ENCODE measurements at places on chromosomes 5 and 9. TPM values are rescaled to one million over a fixed set of nuclear protein-coding genes. Genes with fewer than 3 reads are reported as not detected.

The SLC6A7 gene
- total RNA-seq, result not detected

The IFNK gene
- total RNA-seq, result not detected

The GNA14 gene
- total RNA-seq, result 4.8 TPM

The OCLN gene
- total RNA-seq, result 1.3 TPM

- DNase-seq, result no peak
Measured at GRCh38 chr5:111984044-111984443, 227.1 kb upstream of the NREP start.

DNA sequence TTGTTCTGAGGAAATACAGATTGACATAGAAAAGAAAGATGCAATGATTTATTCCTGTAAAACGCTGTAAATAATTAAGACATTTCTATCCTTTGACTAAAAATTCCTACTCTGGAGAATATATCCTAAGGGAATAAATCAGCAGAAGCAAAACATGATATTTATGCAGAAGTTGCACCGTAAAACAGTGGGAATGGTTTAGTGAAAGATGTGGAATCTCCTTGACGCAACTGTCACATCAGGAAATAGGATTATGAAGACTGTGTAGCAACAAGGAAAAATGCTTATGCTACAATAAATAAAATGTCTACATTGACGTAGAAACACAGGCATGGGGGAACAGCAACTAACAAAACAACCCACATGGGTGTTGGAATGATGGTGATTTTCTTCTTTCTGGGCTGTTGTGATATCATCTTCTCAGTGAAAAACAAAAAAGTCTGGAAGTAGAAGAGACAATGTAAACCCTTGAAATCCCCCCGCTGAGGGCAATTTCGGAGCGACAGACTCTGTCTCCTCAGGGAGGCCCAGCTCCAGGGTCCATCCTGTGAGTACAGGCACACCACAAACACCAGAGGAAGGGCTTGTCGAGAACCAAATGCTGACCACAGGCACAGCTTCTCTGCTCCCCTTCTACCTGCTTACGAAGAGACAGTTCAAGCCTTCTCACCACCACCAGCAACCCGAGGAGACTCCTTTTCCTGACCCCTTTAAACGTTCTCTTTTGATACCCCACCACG is 25.2 kb downstream of the COL23A1 start:
- DNase-seq, result no peak

DNA sequence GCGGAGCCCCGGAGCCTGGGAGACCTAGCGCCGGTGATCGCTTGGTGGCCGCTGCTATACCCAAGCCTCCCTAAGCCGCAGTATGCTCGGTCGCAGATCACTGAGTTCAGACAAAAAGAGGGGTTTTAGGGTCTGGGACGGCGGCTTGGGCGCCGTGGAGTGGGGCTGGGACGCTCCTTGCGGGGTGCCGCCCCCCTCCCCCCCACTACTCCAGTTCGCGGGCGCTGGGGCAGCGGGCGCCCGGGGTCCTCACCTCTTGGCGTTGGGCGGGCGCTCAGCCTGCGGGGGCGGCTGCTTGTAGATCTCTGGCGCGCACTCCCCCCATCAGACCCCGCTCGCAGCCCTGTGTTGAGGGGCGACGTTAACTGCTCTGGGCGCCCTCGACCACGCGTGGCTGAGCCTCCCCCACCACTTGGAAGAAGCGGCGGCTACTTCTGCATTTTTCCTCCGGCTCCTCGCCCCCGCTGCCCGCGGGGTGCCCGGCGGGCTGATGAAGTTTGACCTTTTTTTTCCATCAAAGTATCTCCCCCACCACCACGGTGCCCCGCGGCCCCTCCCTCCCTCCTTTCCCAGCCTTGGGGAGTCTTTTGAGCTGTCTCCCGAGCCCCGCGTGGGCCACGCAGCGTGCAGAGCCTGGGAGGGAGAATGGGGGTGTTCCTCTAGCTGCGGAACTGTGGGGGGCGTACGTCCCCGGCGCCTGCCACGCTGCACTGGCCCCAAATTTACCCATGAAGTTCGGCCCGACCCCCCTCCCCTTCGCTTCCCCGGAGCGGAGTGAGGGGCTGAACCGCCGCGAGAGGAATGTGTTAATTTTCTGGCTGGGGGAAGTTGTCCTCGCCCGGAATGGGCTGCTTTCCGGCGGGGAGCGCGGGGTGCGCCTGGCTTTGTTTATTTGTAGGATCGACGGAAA is 1.2 kb downstream of the CXXC5 start:
- no peak for DNase-seq

- DNase-seq, result no peak
Measured at GRCh38 chr5:96742538-96742937, 65.2 kb downstream of the ERAP1 start.

GRCh38 chr9:8709731-8710130 is 910.2 kb upstream of the DMAC1 start:
- DNase-seq, result no peak

- DNase-seq, result no peak
Measured at GRCh38 chr5:150163547-150164059, 3.0 kb upstream of the CDX1 start.

GRCh38 chr5:136084698-136085097 is 47.9 kb upstream of the SMAD5 start:
- no peak for DNase-seq

DNA sequence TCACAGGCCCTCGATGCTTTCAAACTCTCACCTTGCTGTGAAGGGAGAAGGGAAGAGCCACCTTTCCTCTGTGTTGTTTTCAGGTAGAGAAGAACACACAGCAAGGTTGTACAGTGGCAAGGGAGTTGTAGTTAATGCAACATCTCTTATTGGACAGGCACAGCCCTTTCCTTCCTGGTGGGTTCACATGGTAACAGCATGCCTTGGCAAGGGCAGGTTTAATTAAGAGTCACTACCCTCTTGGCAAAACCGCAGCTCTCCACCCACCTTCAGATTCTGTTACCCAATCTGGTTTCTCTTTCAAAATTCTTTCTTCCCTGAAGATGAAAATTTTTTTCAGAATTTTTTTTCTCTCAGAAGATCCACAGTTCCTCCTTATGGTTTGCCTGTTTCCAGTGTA is 253.1 kb downstream of the TLR4 start:
- DNase-seq, result no peak

Data from mesenteric fat pad (tissue), 1 donor.